ENCODE measurements at places on chromosomes 12 and 14.

DNA sequence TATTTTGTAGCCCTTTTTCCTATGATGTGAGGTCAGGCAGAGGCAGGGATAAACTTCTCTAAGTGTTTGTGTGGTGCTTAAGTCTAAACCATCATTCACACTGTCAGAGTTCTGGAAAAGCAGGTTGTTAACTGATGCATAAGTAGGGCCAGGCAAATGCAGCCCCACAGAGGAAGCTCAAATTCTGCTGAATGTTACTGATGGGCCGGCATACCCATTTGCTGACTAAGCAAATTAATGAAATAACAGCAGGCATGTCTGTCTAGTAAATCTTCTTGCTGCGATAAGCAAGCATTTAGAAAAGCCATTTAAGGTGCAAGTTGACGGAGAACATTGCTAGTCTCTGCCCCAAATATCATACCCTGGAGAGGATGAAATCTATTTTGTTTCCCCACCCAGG is 523.2 kb upstream of the CCDC196 start:
- DNase-seq = no peak

GRCh38 chr14:105846312-105846711 is 319.9 kb downstream of the TMEM121 start:
- no peak for DNase-seq

DNA sequence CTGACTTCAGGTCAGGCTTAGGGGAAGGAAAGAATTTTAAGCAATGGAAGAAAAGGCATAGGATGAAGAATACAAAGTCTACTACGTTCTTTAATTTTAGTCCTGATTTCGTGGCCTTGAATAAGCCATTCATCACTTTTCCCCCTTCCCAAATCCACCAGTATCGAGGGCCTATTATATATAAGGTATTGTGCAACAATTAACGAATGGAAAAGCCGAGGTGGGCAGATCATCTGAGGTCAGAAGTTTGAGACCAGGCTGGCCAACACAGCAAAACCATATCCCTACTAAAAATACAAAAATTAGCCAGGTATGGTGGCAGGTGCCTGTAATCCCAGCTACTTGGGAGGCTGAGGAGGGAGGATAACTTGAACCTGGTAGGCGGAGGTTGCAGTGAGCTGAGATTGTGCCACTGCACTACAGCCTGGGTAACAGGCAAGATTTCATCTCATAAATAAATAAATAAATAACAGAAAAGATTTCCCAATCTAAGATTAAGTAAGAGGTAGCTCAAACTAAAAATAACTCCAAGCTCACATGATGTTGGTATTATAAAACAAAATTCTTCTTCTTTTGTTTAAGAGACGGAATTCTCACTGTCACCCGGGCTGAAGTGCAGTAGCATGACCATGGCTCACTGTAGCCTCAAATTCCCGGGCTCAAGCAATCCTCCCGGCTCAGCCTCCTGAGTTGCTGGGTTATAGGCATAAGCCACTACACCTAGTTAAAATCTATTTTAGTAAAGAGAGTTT is 58.3 kb upstream of the NR2C1 start:
- no peak for DNase-seq

DNA sequence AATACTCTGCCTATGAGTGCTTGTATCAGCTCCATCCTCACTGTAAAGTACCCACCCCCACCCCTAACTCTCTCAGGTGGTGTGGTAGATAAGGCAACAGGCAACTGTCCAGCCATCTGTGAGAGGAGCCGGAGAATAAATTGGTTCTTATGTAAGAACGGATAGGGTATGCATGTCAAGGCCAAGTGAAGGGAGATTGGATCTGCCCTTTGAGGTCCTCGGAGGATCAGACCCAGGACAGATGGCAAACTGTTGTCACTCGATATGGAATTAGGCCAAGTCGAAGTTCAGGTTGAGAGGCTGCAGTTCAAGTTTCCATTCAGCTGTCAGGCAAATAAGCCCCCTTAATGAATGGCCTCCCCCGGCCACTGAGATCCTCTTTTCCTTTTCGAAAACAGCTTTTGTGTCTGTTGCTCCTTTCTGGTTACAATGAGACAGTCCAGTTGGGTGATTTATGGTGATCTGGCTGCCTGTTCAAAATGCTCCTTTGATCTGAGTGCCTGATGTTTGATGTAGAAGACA is 120.3 kb downstream of the VRK1 start:
- no peak for DNase-seq

DNA sequence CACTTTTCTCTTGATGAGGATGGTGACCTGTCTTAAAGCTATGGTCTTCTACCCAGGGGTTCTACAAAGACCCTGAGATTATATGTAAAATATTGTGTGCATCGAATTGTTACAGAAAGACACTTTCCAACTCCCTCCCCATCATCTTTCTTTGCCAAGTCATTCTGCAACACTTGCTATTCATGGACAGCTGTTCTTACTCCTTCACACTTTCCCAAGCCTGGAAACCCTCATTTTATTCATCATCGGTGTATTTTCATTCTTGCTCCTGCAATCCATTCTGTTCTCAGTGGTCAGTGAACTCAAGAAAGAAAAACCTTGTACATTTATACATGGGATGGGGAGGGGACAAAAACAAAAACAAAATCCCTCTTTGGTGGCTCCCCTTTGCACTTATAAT is 90.5 kb upstream of the STXBP6 start:
- no peak for DNase-seq

DNA sequence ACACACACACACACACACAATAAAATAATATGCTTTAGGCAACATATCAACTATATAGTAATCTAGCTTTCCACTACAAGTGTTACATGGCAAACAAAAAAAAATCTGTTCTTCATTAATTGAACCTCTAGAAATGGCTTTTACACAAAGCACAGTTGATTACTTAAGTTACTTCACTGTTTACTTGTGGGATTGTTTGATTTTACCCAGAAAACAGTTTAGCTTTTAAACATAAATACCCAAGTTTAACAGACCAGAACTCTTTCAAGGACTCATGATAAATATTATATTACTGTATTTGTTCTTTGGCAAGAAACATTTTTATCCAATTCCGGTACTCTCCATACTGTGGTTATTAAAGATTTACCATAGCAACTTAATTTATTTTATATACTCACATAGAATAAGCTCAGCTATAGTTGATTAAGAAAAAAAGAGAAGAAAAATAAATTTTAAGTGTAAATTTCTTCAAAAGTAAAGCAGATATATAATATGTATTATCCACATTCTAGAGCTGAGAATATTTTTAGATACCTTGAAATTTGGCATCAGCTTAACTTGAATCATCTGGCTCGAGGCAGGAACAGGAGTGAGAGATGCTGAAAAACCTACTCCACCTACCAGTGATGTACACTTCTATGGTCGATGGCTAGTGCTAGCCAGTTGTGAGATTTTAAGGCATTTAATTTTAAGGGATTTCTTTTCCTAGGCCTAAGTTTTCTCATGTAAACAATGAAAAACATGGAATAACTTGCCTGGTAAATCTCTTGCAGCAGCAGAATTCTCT is 126.0 kb downstream of the BTG1 start:
- DNase-seq = no peak

GRCh38 chr12:55930771-55931316 is at the start of gene DGKA:
TSS of gene DGKA (plus strand) at chr12:55931162. CDS start at chr12:55936504, 5,342 bp downstream.
- DNase-seq = peak; percentile 80

All from fibroblast of skin of back (primary cell).